ENCODE measurements at places on chromosomes 5 and 9. TPM values are rescaled to one million over a fixed set of nuclear protein-coding genes. Genes with fewer than 3 reads are reported as not detected.

The ANKRD31 gene
- total RNA-seq: not detected

The AKNA gene
- total RNA-seq: 5.1 TPM

The IL7R gene
- 1.5 TPM for total RNA-seq

The MIER3 gene
- 16.1 TPM for total RNA-seq

The KCNIP1 gene
- 0.20 TPM for total RNA-seq

The KYAT1 gene
- 16.6 TPM for total RNA-seq

The GNA14 gene
- 1.7 TPM for total RNA-seq

The FAM200C gene
- 4.3 TPM for total RNA-seq

The DOK3 gene
- 3.4 TPM for total RNA-seq

The BNC2 gene
- 6.3 TPM for total RNA-seq

The BARHL1 gene
- total RNA-seq: not detected

The CREBRF gene
- 28.3 TPM for total RNA-seq

The GRM6 gene
- total RNA-seq: not detected

The C9orf78 gene
- total RNA-seq: 35.6 TPM

The KLHL9 gene
- 11.2 TPM for total RNA-seq

The FAM221B gene
- not detected for total RNA-seq

The HAVCR1 gene
- total RNA-seq: 0.17 TPM

The ARAP3 gene
- total RNA-seq: 13.2 TPM

The FOXD4 gene
- total RNA-seq: 0.12 TPM

The DBH gene
- total RNA-seq: not detected

The GPR151 gene
- total RNA-seq: not detected

The PTGS1 gene
- 3.4 TPM for total RNA-seq

The SLC28A3 gene
- total RNA-seq: 1.2 TPM

The LCN6 gene
- 17.4 TPM for total RNA-seq

The LMNB1 gene
- 2.3 TPM for total RNA-seq

The C5orf58 gene
- not detected for total RNA-seq

The IFNA2 gene
- total RNA-seq: not detected

The FBN2 gene
- total RNA-seq: 10.0 TPM

The SPTAN1 gene
- total RNA-seq: 244 TPM

The RAD17 gene
- 18.3 TPM for total RNA-seq

The DMRT3 gene
- not detected for total RNA-seq

The FGF10 gene
- 0.59 TPM for total RNA-seq

The TMEM8B gene
- total RNA-seq: 15.9 TPM

The SMIM33 gene
- total RNA-seq: not detected

The CARTPT gene
- total RNA-seq: not detected

The PRR16 gene
- 12.9 TPM for total RNA-seq

The IL13 gene
- total RNA-seq: not detected

The ADAM19 gene
- 9.3 TPM for total RNA-seq

The RACK1 gene
- total RNA-seq: 641 TPM

The IL4 gene
- not detected for total RNA-seq

The FLT4 gene
- total RNA-seq: 8.0 TPM

The CDC25C gene
- not detected for total RNA-seq

The FAM169A gene
- 3.6 TPM for total RNA-seq

The PCDHB11 gene
- 0.74 TPM for total RNA-seq

The CARD9 gene
- total RNA-seq: 0.79 TPM

The MARCHF6 gene
- total RNA-seq: 165 TPM

The CDC20B gene
- not detected for total RNA-seq

The AK8 gene
- total RNA-seq: 0.42 TPM

The CCDC180 gene
- 2.8 TPM for total RNA-seq

The FRMPD1 gene
- 1.8 TPM for total RNA-seq

The SPINK13 gene
- not detected for total RNA-seq

The PDLIM4 gene
- total RNA-seq: 3.8 TPM

The PIP5K1B gene
- total RNA-seq: 85.3 TPM

The PCA3 gene
- total RNA-seq: not detected

The SH3GL2 gene
- 3.1 TPM for total RNA-seq

The CCDC192 gene
- total RNA-seq: not detected

The PDE6A gene
- total RNA-seq: 0.05 TPM

The MARCOL gene
- not detected for total RNA-seq
